ENCODE measurements at places on chromosomes 5 and 9.

DNA sequence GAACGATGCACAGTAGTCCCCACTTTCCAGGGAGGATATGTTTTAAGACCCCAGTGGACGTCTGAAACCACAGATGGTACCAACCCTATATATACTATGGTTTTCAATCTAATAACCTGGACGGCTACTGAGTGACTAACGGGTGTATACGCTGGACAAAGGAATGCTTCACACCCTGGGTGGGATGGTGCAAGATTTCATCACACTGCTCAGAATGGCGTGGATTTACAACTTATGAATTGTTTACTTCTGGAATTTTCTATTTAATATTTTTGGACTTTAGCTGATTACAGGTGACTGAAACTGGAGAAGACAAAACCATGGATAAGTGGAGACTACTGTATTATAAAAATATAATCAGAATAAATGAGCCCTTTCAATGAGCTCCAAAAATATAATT, 147.6 kb upstream of the TRIM32 start:
- no peak for DNase-seq

- DNase-seq, result no peak
These were observed 83.9 kb downstream of the GOLPH3 start for GRCh38 chr5:32090026-32090754.

- DNase-seq, result no peak
These were observed 17.3 kb downstream of the MAMDC2 start for GRCh38 chr9:70060883-70061507.

DNA sequence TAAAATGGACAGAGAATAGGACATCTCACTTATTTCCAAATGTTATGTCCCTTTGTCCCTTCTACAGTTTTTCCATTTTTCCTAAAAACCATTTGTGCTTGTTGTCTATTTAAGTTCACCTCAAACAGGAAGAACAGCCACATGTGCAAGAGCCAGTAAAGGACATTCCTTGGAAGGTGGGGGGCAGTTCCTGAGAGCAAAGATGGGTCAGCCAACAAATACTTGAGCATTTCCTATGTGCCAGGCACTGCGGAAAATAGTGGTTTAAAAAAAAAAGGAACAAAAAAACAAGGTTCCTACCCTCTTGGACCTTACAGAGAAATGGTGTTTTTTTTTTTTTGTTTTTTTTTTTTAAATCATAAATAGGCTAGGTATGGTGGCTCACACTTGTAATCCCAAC, 26.8 kb downstream of the ANP32B start:
- no peak for DNase-seq

DNA sequence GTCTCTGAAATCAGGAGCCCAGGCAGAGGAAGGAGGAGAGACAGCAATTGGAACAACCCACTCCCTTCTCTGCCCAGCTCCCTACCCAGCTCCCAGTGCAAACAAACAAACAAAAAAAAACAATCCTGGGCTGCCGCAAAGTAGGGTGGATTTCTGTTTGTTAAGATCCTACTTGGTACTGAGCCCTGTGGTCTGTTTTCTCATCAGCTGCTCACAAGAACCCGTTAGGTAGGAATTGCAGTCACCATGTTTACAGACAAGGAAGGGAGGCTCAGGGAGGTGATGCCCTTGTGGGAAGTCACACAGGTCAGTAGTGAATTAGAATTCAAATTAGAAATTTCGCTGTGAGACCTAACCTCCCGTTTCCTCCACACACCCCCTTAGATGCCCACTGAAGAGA, 128.8 kb upstream of the RAD23B start:
- no peak for DNase-seq

DNA sequence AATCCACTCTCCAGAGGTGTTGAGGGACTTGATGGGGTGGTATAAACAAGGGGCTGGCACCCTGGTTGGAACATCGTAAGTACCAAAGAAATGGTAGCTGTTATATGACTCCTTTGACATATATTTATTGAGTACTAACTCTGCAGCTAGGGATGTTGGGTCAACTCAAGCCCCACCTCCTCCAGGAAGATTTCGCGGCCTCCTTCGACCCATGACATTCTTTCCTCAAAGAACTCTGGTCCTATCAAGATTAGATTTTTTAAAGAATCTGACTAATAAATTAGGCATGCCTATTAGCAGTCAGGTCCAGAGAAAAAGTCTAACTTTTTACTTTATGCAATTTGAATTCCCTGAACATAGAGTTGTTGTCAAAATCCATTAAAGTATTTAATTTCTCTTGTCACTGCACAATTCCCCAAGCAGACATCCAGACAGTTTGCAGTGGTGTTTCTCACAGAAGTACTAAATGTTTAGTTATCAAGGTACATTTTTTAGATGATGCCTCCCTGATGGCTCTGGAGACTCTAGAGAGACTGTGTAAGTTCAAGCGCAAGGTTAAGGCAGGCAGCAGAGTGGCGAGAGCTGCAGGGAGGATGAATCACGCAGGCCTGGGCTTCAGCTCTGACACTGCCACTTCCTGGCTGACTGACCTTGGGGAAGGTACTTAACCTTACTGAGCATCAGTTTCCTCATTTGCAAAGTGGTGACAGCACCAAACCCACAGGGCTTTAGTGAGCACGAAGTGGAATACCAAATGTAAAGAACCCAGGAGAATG, 209.6 kb downstream of the TTLL11 start:
- DNase-seq, result no peak

- DNase-seq, result no peak
These were observed 13.6 kb upstream of the AKNA start for GRCh38 chr9:114401344-114401743.

- DNase-seq, result no peak
These were observed 73.3 kb upstream of the PHF24 start for GRCh38 chr9:34884747-34885189.

DNA sequence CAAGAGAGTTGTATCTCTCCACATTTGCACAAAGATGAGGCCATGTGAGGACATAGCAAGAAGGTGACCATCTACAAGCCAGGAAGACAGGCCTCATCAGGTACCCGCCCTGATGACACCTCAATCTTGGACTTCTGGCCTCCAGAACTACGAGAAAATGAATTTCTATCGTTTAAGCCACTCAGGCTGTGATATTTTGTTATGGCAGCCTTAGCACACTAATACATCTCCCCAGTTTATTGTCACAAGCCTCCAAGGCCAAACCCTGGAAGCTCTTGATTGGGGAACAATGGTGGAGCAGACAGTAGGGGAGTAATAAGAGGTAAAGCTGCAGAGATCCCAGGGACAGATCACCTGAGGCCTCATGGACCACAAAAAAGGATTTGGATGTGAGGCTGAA, 7.7 kb upstream of the P4HA2 start:
- DNase-seq, result no peak

DNA sequence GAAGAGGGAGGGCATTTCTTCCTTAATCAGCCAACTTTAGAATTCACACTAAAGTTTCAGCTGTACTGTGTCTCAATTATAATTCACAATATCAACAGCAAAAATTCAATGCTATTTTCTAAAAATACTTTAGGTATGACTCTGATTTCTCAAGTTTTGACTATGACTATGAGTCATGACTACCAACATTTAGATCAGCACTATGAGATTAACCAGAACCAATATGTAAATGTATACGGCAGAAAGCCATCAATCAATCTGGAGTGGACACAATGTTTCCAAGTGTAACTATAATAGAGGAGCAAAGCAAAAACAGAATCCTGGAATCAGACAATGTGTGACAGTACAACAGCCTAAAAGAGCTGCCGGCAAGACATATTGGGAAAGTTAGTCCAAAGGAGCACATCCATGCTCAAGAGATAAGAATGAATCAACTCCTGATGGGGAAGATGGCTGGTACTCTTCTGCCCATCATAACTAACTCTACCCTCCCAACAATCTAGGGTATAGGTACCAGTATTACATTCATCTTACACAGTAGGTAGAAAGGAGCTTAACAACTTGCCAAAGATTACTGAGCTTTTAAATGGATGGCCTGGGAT, 294.4 kb downstream of the SEMA5A start:
- DNase-seq, result no peak

DNA sequence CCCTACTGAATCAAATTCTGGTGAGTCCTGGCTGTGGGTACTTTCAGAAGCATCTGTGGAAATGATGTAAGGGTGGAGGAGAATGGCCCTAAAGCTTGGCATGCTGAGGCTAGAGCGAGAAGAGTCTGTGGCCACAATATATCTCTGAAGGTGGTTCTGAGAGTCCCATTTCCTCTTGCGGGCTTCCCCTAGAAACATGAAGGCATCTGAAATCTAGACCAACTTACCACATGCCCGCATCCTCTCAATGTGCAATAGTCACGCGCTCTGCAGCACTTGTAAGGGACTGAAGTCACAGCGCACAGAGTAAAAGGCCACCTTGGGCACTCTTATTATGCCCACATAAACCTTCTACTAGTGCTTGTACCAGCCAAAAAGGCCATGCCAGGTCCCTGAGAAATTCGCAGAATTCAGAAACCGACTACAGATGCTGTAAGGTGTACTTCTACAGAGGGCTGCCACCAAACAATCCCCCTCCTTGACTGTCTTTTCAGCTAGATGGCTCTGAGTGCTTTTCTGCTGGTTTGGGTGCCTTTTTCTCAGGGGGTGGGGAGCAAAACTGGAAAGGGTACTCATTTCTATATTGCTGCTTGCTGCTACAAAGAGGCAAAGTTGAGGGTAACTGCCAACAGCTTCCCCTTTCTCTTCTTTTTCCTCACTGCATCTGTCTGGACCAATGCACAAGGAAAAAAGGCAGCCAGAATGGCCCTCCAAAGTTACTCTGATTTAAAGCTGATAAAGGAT, 107.3 kb downstream of the ZDHHC21 start:
- no peak for DNase-seq

DNA sequence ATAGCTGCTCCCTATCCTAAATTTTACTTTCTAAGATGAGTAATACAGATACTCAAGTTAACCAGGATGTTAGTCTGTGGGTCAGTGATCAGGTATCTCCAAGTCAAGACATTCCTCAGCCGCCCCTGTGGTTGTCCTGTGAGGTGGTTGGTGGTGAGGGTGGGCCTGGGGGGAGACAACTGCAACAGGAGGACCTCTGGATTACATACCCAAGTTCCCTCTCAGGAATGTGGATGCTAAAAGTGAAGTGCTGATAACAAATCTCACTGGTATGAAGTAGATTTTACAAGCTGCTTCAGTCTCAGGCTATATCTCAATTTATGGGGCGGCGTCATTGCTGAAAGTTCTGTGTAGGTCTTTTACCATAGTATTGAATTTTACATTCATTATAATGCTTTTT, 38.3 kb downstream of the SLC1A3 start:
- no peak for DNase-seq

DNA sequence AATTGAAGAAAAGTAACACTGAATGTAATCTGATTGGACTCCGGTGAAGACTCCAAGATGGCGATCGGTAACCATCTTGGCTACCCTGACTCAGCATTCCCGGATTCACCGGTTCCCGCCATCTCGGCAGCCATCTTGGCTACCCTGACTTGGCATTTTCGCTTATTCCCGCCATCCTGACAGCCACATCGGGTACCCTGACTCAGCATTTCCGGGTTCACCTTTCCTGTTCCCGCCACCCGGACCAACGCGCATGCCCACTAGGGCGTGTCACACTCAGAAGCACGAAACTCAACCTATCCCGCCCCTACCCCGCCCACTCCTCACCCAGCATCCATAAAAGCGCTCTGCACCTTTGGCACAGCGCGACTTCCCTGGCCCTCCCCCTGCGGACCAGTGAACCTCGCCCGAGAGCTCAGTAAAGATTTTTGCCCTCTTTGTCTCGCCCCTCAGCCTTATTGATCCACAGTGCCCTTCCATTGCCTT, 17.2 kb downstream of the SPTLC1 start:
- no peak for DNase-seq

DNA sequence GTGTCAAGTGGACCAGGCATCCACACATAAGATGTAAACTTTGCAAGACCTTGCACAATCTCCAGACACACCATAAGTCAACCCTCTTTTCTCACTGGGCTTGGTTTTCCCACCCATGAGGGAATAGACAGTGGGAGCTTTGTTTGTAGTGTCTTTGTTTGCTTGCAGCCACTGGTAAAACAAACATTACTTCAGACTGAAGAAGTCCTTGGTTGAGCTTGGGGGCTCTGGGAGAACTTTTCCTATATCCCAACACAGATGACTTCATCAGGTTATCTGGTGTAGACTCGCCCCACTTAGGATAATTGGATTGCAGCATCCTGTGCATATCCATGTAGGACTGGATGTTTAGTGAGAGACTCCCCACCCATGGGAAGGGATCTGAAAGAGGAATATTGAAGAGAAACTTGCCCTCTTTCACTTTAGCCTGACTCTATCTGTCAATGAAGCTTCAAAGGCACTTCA, 11.5 kb upstream of the ADGRV1 start:
- DNase-seq, result no peak
